ENCODE measurements at places on chromosomes 2 and 18.

GRCh38 chr2:20704886-20705285 lies 37.9 kb downstream of the GDF7 start:
- no peak for DNase-seq

- no peak for DNase-seq
Observed at GRCh38 chr2:220104871-220105351, 477.5 kb downstream of the SLC4A3 start.

DNA sequence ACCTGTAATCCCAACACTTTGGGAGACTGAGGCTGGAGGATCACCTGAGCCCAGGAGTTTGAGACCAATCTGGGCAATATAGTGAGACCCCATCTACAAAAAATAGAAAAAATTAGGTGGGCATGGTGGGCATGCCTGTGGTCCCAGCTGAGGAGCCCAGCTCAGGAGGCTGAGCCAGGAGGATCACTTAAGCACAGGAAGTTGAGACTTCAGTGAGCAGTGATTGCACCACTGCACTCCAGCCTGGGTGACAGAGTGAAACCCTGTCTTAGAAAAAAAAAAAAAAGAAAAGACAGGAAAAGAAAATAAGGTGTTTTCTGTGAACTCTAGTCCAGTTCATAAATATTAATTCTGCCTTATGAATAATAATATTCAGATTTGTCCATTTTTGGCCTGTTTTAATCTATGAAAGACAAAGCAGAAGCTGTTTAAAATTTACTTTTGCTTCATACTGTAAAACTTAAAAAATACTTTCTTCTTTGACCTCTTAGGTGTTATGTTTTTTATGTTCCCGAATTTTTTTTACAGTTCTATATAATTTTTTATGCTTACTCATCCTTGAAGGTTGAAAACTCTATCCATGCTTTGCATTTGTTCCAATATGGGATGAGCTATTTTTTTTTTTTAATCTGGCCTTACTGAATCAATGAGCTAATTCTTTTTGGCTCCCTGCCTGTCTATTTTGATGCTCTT lies 8.4 kb upstream of the ANXA4 start:
- DNase-seq: no peak

GRCh38 chr2:112597537-112598322 lies 13.3 kb downstream of the CHCHD5 start:
- DNase-seq: no peak

- no peak for DNase-seq
Observed at GRCh38 chr2:197871780-197872456, 67.5 kb downstream of the PLCL1 start.
